ENCODE measurements at places on chromosomes 1 and 21.

DNA sequence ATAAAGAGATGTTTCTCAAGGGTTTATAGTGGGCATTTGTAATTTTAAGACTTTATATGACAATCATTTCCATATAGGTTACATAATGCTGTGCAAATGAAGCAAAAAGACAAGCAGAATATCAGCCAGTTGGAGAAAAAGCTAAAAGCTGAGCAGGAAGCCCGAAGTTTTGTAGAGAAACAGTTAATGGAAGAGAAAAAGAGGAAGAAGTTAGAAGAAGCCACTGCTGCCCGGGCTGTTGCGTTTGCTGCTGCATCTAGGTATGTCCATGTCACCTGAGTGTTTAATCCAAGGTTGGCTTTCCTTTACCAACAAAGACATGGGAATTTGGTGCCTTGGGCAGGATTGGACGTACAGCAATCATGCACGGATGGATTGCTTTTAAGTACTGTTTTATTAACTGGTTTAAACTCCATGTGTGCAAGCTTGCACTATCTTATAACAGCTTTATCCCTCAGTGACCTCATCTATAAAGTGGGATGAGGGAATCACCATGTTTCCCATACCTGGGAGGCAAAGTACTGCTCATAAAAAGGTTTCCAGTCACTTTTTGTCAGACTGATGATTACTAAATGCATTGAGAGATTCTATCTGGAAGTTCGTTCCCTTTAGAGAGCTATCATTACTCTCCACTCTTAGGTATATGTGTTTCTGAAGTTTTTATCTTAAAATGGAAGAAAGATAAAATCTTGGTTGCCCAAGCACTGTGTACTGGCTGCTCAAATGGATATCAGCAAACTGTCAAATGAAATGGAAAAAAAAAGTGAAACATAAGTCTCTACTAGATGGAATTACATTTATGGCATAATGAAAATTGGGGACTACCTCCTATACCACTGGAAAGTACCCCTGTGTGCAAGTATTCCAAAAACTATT lies 55.1 kb downstream of the MACO1 start:
- no peak for DNase-seq

- no peak for DNase-seq
These were observed 284.1 kb downstream of the HHIPL2 start for GRCh38 chr1:222263791-222264190.

DNA sequence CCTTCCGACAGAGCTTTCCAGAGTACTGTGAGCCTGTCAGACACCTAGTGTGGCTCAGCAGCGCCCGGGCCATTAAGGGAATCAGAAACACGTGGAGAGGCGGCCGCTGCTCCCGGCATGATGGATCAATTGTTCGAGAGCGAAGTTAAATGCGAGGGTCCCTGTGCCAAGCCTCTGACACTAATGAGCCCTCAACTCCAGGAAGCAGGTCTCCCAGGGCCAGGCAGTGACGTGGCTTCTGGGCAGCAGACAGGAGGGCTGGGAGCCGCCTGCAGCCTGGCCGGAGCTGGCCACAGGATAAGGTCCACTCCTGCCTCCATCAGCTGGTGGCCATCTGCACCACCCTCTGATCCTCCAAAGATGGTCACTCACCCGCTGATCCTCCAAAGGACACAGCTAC lies 67.5 kb upstream of the CLDN14 start:
- DNase-seq = no peak

- no peak for DNase-seq
These were observed 29.4 kb upstream of the SOD1 start for GRCh38 chr21:31629972-31630711.

DNA sequence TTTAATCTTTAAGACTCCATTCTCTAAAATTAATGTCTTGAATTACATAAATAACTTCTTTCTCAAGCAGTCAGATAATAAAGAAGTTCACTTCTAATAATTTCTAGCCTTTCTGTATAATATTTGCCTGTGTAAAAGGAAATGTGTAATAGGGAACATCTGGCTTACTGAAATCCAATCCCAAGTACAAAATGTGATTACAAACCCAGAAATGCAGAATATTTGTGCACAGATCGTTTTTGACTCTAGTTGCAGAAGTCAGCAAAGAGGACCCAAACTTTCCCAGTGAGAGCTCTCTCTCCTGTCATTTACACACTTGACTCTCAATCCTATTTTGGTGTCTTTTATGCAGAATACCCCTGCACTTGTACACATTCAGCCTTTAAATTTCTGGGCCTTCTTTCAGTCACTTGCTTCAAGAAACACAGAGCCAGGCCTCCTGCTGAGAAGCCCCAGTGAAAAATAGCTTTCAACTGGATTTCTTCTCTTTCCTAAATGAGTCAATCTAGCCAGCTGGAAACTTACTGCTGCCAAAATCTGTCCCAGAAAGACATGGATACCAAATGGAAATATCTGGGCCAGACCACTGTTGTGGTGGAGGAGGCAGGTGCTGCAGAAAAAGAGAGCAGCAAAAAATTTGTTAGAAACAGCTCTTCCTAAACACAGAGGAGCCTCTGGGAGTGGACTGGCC lies 68.5 kb upstream of the ADAM30 start:
- DNase-seq = no peak

- no peak for DNase-seq
These were observed 163.6 kb downstream of the RERE start for GRCh38 chr1:8653878-8654277.

GRCh38 chr1:91603409-91603808 lies 102.8 kb downstream of the CDC7 start:
- DNase-seq = no peak

- no peak for DNase-seq
These were observed 44.6 kb downstream of the MAN1C1 start for GRCh38 chr1:25661043-25661815.

- DNase-seq = no peak
These were observed 178.2 kb downstream of the DSCAM start for GRCh38 chr21:40668555-40669275.

GRCh38 chr1:27364696-27365371 lies 1.9 kb downstream of the MAP3K6 start:
- DNase-seq = no peak

DNA sequence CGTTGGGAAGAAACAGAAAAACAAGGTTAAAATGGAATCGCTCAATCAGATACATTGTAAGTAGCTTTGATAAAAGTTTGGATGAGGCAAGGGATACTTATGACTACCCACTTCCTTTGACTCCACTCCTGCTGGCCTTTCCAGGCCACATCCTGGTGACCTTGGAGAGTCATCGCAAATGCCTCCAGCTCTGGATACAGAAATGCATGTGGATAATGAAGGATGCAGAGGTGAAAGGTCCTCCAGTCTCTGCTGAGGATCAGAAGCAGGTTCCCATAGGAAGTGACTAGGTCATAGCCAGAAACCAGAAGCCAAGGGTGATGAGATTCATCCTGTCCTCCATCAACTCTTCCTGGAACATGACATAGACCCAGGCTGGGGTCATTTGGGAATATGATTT lies 6.2 kb upstream of the CAMK1G start:
- DNase-seq = no peak

GRCh38 chr1:154901591-154901990 lies 31.5 kb upstream of the KCNN3 start:
- no peak for DNase-seq

- DNase-seq = no peak
These were observed 831.6 kb downstream of the BRINP3 start for GRCh38 chr1:189646066-189646465.

DNA sequence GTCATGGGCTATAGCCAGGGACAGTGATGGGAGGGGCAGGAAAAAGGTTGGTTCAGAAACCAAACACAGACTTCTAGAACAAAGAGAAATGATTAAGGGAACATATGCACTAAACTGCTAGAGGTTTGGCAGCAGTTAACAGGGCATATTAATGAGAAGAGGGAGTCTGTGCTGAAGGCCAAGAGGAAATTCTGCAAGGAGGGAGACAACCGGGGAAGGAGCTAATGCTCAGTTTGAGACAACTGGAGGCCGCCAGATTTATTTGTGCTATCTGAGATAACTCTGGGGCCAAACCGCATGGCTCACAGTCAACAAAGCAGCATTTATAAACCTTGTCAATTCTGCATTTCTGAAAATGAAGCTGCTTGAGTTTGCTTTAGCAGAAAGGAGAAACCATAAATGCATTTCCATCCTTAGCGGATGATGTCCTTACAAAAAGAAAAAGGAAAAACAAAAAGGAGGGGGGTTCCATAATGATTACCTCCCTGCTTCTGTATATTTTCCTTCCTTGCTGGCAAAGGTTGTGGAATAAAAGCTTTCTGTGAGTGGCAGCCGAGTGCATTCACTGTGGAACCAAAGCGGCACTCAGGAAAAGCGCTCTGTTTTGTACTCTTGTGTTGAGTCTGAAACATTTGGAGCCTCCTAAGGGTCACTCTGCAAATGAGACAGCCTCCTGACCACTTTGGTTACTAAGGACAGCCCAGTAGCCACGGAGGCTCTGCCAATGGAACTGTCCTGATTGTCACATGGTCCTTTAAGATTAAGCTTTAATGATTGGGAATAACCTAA lies 70.3 kb downstream of the SIM2 start:
- DNase-seq = no peak

- no peak for DNase-seq
These were observed 42.0 kb downstream of the ZBTB18 start for GRCh38 chr1:244092964-244093638.

DNA sequence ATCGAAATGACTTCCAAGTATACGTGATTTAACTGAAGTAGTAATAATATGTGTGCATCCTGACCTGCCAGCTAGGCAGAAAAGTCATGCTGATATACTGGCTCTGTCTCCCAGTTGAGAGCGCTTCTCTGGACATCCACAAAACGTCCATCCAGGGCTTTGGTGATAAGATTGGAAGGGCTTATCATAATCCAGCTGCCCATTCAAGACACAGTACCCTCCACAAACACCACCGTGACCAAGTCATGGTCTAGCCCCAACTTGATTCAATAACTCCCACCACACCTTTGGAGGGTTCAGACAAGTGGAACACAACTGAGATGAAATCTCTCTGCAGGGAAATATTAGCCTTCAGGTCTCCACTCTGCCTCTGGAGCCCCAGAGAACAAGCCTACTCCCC lies 76.2 kb downstream of the CD46 start:
- no peak for DNase-seq

- DNase-seq = no peak
These were observed 5.2 kb downstream of the ZDHHC18 start for GRCh38 chr1:26831546-26832248.

GRCh38 chr1:25819491-25820246 lies at the start of gene MTFR1L:
MTFR1L (plus strand) TSS chr1:25819954; CDS start chr1:25823105, 3,151 bp downstream.
- peak; percentile 87 for DNase-seq

- DNase-seq = no peak
These were observed 17.0 kb downstream of the MX2 start for GRCh38 chr21:41378849-41379248.

GRCh38 chr1:112937070-112937469 lies 18.9 kb downstream of the SLC16A1 start:
- DNase-seq = no peak

DNA sequence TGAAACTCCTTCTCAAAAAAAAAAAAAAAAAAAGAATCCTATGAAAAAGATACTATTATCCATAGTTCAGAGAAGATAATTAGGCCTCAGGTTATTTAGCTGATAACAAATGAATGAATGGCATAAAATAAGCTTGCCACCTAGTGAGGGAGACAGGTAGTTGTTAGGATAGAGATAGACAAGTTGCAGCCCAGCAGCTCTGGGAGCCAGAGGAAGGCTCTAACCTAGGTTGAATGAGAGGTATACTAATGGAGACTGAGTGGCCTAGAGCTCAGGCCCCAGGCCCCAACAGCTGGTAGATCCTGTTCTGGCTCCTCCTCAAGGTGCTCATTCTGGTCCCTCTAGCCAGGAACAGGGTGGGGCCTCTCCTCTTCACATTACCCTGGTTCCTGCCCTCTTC lies 20.6 kb upstream of the RSPO1 start:
- DNase-seq = no peak

DNA sequence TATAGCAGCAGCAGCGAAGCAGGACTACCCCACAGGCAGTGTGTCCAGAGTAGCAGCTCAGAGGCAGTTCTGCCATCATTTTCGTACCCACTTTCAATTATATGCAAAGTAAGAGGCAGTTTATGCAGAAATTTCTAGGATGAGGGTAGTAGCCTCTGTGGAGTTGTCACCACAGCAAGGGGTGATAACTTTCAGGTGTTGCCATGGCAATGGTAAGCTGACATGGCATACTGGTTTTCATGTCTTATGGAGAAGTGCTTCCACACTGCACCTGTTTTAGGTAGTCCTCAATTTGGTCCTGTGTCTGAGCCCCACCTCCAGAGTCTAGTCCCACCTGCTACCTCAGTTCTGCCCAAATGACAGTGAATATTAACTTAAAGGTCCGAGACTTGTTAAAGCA lies 133.3 kb upstream of the SYT6 start:
- DNase-seq = no peak

- no peak for DNase-seq
These were observed 6.7 kb downstream of the ASH1L start for GRCh38 chr1:155555915-155556314.

DNA sequence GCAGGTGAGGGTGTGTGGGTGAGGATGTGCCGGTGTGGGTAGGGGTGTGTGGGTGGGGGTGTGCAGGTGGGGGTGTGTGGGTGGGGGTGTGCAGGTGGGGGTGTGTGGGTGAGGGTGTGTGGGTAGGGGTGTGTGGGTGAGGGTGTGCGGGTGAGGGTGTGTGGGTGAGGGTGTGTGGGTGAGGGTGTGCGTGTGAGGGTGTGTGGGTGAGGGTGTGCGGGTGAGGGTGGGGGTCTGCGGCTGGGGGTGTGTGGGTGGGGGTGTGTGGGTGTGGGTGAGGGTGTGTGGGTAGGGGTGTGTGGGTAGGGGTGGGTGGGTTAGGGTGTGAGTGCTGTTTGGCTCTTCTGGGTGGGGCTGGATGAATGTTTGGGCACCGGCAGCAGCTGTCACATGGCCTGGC lies 241.4 kb upstream of the POTED start:
- no peak for DNase-seq

- no peak for DNase-seq
These were observed 91.6 kb upstream of the CAMK1G start for GRCh38 chr1:209491897-209492296.

DNA sequence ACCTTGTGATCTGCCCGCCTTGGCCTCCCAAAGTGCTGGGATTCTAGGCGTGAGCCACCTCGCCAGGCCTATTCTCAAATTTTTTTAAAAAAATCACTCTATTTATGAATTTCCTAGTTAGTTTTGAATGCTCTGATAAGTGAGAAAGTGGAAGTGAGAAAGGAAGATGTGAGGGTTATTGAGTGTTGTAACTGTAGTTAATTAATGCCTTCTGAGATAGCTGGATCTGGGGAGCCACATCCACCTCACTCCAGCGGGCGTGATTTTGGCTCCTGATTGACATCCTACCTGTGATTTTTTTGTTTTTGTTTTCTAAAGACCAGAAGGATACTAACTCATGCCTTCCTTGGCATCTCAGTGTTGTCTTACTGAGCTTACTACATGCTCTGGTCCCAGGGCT lies 65.6 kb downstream of the ST3GAL3 start:
- DNase-seq = no peak

Data from HEK293T (cell line).